Activated naive CD4-positive, alpha-beta T cell treated with anti-CD3 and anti-CD28 coated beads, Interleukin-2, amount 50 U/mL, for 16 hours (primary cell): ENCODE measurements at places on chromosomes 7 and 10.

DNA sequence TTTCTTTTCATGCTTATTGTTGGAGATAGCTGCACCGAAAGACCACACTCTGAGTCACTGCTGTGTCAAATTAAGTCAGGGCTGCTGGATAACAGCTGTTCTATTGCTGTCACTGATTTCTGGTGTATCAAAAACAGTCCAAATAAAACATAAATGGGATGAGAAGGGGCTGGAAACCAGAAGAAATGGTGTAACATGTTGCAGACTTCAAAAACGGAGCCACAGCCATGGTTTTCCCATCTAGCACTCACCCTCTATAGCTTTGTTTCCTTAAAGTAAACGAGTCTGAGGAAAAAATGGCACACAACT is 103.3 kb upstream of the DIP2C start:
- DNase-seq: no peak

DNA sequence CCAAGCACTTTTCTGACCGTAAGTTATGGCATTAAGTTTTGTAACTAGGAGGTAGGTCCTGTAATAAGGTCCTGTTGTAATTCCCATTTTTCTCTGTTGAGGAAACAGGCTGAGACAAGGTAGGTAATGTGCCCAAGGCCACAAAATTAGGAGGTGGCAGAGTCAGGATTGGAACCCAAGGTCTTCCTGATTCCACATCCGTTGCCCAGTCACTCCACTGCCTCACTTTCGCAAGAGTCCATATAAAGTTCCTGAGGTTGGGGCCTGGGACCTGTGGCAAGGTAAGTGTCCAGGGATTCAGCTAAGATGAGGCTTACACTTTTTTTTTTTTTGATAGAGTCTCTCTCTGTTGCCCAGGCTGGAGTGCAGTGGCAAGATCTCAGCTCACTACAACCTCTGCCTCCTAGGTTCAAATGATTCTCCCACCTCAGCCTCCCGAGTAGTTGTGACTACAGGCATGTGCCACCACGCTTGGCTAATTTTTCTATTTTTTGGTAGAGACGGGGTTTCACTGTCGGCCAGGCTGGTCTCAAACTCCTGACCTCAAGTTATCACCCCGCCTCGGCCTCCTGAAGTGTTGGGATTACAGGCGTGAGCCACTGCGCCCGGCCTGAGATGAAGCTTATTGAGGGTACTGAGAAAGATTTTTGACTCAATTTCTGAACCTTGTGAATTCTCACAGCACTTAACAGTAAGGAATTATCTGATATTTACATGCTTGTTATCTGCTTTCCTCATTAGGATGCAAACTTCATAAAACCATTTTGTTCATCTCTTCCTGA is 20.3 kb upstream of the GNA12 start:
- no peak for DNase-seq

DNA sequence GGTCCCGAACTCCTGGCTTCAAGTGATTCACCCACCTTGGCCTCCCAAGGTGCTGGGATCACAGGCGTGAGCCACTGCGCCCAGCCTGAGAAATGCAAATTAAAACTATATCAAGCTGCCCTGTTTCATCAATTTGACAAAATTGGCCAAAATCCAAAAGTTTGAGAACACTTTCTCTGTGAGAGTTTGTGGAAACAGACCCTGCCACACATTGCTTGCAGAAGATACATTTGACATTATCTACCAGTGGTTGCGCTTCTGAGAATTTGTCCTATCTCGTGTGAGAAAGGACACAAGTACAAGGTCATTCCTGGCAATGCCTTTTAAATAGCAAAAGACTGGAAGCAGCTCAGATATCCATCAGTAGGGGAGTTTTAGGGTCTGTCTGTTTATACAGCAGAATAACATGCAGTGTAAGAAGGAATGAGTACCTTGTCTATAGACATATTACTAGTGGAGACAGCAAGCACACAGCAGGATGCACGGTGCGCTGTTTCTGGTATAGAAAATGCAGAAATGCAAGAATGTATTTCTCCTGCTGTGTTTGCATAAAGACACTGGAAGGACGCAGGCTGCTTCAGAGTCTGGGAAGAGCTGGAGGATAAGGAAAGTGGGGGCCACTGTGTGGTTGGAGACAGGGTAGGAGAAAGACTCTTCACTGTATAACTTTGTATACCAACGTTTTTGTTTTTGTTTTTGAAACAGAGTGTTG is 4.3 kb downstream of the LHPP start:
- DNase-seq: no peak

- DNase-seq: no peak
Measured at GRCh38 chr10:133277277-133277992, 767 bp upstream of the ADAM8 start.

GRCh38 chr7:18225067-18225466 is 197.4 kb upstream of the PRPS1L1 start:
- no peak for DNase-seq

DNA sequence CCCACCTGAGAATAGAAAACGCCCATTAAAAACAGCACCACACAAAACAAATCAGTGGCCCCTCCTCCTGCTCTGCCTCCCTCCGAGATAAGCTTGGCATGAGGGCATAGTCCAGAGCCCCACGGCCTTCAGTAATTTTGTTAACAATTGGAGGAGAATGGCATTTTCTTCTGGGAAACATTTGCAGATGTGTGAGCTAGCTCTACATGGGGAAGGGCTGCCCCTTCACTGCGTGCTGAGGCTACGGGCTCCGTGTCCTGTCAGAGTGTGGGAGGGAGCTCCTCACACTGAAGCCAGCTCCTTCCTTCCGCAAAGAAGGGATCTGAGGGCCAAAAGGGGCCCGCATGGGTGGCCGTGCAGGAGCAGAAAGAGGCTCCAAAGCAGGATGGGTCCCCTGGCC is 15.2 kb downstream of the GRK5 start:
- no peak for DNase-seq

DNA sequence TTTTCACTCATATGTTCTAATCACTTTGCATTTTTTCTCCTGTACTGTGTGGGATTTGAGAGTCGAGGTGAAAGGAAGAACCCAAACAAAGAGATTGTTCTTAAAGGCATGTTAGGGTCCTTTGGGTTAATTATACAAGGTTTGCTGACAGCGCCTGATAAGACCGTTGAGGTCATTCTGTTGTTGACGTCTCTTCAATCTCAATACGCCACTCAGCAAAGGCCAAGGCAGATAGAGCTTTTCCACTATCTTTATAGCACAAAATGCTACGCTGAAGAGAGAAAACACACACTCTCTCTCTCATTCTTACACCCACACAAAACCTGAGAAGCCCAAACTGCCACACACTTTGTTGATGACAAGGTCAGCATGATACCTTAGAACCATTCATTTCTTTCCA is 228.7 kb downstream of the CNTNAP2 start:
- DNase-seq: no peak

DNA sequence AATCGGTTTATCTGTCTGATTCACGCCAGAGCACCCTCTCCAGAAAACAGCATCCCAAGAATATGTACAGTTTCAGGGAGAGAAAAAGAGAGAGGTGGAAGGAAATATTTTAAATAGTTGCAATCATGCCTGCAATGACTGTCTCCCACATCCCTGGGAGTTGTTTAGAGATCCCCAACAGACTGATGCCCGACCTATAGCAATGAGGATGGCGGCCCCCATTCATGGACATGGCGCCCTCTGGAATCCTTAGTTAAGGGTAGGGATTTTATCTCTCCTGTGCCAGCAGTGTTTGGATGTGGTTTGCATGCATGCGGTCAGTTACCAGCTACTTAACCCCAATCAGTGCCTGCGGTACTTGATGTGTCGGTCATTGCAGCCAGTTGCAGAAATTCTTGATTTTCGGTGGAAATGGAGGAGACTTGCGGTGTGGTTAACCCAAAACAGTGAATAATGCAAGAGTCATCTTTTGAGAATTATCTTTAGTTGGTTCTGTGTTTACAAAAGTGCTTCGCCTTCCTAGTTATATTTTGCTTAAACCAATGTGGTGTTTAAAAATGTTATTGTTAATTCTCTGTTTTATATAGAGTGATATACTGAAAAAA is 186.0 kb upstream of the TCF7L2 start:
- DNase-seq: no peak

DNA sequence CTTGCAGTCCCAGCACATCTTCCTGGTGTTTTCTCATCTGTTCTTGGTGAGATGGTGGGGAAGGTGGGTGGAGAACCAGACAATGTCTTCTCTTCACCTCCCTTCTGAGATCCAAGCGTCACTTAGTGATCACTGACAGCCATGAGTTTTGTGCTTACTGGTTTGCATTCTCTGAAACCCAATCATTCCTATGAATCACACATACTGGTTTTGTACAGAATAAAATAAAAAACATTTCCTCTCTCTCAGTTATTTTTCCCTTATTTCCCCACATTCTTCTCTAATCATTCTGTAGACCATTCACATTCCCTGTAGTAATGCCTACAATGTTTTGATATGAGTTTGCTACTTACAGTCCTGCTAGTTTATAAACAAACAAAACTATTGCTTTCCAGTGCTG is 143.8 kb upstream of the SLC13A1 start:
- no peak for DNase-seq

GRCh38 chr10:13483073-13483472 is 45.7 kb downstream of the BEND7 start:
- DNase-seq: no peak

- no peak for DNase-seq
Measured at GRCh38 chr7:98238976-98239375, 13.1 kb downstream of the TECPR1 start.

DNA sequence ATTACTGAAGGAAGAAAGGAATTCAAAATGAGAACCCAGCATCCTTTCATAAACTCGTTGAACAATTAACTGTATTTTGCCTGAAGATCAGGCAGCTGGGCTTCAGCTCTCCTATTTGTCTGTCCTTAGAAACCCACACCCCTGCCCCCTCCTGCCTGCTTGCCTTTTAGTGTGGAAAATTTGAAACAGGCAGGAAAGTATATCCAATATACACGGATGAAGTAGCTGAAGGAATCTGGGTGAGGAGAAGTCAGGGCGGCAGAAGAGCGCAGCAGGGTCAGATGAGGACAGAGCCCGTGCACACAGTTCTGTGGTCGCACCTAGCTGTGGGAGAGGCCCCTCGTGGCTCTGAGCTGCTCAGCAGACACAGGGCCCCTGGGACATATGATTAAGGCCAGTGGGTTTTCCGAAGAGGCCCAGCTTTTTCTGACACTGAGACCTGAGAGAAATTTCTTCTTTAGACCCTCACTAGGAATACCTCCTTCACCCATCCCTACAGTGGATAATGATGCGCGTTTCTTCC is 87.9 kb downstream of the ACTR3B start:
- no peak for DNase-seq

GRCh38 chr7:117531595-117532244 is 51.9 kb downstream of the CFTR start:
- no peak for DNase-seq

GRCh38 chr7:129341212-129341611 is 93.0 kb upstream of the STRIP2 start:
- DNase-seq: no peak

GRCh38 chr10:27225011-27225590 is 15.5 kb downstream of the ACBD5 start:
- DNase-seq: no peak

GRCh38 chr10:43047288-43047970 is 29.4 kb upstream of the RET start:
- no peak for DNase-seq

- DNase-seq: no peak
Measured at GRCh38 chr10:67171970-67172369, 246.1 kb downstream of the LRRTM3 start.

- DNase-seq: no peak
Measured at GRCh38 chr7:86914551-86914950, 144.9 kb downstream of the ELAPOR2 start.

DNA sequence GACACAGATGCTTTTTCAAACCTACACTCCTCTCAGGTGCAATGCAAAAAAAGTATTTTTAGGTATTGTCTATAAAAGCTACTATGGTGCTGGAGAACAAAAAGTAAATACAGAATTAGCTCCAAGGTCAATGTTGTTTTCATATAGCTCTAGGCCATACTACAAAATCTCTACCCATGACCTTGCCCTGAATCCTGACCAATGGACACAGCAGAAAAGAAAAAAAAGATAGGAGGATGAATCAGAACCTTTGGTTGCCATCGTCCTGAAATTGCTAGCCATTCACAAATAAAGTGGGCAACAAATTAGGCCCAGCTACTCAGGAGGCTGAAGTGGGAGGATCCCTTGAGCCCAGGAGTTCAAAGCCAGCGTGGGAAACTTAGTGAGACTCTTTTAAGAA is 35.2 kb upstream of the RELN start:
- DNase-seq: no peak

GRCh38 chr10:36421992-36422391 is 703.4 kb upstream of the ANKRD30A start:
- no peak for DNase-seq

DNA sequence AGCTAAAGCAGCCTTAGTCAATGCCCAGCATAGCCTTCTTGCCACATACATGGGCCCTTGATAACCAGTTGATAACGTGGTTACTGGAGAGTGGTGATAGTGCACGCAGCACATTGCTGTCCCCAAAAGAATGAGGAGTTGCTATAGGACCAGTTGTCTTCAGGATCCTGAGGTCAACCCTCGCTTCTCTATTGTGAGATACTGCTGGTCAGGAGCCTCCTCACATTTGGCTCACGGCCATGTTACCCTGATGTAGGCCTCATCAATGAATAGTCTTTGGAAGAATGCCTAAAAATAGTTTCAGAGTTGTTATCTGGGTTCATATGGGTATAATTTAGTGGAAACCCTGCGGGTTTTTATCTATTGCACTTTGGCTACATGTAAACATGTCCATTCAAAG is 230.7 kb downstream of the VTI1A start:
- no peak for DNase-seq

- DNase-seq: no peak
Measured at GRCh38 chr10:80581469-80581835, 43.8 kb downstream of the SH2D4B start.

DNA sequence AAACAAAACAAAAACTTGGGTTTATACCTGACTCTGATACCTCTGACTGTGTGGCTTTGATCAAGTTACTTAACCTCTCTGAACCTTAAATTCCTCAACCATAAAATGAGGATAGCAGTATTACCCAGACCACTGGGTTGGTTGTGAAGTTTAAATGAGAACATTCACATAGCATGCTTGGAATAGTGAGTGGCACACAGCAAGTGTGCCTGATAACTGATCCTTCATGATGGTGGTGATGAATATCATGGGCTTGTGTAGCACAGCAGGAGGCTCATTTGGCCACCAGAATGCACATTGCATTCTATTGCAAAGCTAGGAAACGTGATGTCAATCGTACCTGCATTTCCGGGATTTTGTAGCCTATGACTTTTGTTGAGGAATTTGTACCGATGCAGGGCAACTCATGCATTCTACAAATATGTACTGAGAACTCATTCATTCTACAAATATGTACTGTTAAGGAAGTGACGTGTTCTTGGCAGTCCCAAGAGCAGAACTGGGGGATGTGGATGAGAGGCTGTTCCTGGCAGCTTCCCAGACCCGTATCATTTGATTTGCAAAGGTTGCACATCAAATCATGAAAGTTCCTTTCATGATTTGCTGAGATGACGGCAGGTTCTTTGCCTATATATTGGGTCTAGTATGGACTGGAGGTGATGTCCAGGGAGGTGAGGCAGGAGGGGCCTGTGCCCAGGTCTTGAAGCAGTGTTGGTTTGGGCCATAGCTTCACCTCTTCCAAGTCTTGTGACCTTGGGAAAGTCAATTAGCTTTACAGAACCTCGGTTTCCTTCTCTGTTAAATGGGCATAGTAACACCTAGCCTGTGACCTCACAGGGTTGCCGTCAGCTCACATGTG is 94.6 kb upstream of the SMNDC1 start:
- DNase-seq: no peak
